HCT116 (cell line): ENCODE measurements at places on chromosomes 1 and 21. TPM values are rescaled to one million over a fixed set of nuclear protein-coding genes. Genes with fewer than 3 reads are reported as not detected.

GRCh38 chr21:37341254-37341960 lies 25.2 kb upstream of the DYRK1A start:
- no peak for DNase-seq

DNA sequence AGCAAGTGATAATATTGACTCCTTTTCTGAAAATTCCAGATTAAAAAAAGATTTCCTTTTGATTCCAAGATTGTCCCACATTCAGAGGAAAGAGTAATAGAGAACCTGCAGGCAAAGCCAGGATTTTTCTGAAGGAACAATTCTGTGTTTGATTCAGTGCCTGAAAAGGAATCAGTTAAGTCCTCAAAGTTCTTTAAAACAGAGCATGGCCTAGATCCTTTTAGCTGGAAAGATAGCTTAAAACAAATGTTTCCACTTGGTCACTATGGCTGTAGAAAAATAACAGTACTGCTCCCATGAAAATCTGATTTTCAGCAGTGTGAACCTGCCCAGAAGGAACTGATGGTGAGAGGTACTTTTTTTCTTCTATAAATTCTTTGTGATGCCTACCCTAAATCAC lies 41.8 kb downstream of the HS2ST1 start:
- DNase-seq = no peak

DNA sequence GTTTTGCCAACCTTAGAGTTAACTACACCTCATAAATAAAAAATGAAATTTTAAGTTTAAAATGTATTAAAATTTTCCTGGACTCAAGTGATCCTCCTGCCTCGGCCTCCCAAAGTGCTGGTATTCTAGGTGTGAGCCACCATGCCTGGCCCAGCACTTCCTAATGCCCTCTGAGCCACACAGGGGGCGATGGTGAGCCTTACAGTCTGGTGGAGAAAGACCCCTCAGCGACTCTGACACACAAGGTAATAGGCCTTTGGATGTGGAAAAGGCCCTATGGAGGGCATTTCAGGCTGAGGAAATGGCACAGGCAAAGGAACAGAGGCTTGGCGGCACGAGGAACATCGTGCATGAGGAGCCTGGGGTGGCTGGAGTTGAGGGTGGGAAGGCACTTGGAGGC lies 6.7 kb downstream of the CITED4 start:
- no peak for DNase-seq

DNA sequence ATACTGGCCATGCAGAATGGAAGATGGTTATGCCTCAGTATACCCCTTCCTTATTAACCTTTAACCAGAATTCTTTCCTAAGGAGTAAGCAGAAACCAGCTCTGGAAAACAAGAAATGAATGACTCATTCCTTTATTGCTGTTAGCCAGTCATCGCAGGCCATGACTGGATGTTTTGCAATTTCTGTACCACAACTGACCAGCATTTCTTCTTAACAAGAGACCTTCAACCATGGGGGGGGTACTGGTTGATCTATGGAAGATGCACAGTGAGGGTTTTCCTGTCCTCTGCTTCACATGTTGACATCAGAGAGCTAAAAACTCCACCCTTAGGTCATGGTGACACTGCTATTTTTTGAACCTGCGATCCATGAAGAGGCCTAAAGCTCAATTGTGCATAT lies 28.0 kb upstream of the RNF2 start:
- peak; percentile 64 for DNase-seq

DNA sequence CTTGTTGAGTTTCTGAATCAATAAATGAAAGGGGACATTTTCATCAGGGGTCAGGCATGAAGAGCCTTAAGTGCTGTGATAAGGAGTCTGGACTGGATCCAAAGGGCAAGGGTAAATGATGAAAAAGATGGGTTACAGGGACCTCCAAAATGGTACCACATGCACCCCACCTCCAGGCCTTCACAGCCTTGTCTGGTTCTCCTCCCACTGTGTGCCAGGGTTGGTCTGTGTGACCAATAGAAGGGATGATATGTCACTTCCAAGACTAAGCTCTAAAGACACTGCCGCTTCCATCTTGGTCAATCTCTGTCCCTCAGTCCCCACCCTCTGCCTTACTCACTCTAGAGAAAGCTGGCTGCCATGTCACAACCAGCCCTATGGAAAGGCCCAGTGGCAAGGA lies 140.6 kb downstream of the ZNF281 start:
- DNase-seq = no peak

DNA sequence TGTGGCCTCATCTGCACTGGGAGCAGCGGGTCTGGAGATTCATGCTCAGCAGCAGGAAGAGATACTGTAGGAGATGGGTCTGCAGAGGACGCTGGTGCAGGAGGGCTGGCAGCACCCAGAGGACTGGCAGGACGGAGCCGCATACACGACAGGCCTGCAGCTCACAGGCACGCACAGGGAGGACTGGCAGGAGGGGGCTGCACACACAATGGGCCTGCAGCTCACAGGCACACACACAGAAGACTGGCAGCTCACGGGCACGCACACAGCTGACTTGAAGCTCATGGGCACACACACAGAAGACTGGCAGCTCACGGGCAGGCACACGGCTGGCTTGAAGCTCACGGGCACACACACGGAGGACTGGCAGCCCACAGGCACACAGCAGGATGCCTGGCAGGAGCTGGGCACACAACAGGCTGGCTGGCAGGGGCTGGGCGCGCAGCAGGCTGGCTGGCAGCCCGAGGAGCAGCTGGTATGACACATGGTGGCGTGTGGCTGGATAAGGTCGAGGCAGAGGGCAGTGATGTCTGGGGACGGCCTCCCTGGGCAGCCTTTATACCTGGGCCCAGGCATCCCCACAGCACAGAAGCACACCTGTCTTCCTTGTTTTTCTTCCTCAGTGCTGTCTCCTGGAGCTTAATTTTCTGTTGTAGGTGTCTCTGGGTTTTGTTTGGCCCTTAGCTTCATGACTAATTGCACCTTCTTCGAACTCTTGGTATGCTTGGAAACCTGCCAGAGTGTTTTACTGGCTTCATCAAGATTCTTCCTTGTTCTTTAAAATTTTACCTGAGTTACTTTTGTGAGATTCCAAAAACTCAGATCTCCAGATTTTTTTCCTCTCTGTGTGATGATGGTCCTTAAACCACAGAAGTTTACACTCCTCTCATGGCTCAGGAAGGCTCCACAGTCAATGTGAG lies at the start of gene KRTAP12-2:
Gene KRTAP12-2 (minus strand): TSS at position 527 of the 920 bp plus-strand sequence. CDS start 41 bp downstream, at position 486.
- DNase-seq = no peak

DNA sequence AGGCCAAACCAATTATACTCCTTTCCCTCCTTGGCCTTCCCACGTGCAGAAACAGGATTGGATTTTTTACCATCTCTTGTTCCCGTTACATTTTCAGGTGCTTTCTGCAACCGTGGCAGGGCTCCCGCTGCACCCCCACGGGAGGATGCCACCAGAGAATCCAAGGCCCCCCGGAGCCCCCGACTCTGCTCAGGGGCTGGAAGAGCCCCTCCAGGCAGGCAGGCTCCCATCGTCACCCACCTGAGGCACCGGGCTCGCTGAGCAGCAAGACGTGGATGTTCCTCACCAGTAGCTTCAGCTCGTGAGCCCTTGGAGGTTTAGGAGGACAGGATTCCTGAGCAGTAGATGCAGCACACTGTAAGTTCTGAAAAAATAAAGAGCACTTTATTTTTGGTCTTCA lies 35.2 kb upstream of the PRDM15 start:
- DNase-seq = no peak

DNA sequence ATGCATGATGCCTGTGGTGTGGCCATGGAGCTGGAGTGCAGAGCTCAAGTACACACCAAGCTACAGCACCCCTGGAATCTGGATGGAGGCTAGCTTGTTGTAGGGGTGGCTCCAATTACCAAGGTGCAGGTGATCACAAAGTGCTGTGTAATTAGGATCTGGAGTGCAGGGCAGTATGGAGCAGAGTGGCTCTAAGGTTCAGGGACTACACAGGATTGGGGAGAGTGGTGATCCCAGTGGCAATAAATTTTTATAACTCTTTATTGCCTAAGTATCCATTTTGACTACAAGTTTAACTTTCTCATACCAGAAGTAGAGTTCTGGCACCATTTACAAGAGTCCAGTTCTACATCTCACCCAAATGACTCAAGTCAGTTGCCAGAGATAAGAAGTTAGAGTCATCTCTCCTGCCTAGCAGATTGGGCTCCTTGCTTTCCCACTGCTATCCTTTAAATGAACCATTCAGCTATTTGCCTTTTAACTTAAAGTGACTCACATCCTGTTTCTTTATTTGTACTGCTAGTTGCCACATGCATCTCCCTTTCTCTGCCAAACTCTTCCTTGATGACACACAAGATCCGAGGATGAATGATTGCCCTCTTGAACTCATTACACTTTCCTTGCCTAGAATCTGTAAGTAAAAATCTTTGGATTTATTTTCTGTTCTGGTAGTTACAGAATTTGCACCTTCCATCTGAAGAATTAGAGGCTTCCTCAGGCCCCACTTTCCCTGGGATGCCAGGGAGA lies 427.2 kb downstream of the KCNT2 start:
- peak; percentile 72 for DNase-seq

DNA sequence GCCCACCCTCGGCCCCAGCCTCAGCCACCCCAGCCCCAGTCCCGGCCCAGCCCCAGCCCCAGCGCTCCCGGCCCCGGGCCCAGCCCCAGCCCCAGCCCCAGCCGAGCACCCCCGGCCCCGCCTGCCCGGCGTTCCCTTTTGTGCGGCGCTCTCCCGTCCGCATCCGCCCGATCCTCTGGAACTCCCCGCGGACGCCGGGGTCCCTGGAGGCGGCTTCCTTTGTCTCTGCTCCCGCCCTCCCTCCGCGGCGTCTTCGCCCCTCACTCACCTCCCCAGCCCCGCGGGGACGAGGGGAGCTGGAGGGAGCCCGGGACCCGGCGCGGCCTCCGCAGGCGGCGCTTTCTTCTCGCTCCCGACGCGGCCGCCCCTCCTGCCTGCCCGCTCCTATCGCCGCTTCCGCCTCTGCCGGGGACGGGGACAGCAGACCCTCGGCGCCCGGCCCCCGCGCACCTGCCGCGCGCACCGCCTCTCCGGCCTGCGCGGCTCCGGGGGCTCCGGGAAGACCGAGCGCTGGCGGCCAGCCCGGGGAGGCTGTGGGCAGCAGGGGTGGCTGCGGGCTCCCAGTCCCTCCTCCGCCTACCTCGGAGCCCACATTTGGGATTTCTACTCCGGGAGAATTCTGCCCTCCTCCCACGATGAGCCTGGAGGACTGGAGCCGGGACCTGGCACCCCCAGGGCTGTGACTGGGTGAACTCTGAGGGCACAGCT lies 14.0 kb downstream of the AGRN start:
- DNase-seq = no peak

GRCh38 chr1:41718497-41718896 lies 200.2 kb downstream of the HIVEP3 start:
- DNase-seq = no peak

DNA sequence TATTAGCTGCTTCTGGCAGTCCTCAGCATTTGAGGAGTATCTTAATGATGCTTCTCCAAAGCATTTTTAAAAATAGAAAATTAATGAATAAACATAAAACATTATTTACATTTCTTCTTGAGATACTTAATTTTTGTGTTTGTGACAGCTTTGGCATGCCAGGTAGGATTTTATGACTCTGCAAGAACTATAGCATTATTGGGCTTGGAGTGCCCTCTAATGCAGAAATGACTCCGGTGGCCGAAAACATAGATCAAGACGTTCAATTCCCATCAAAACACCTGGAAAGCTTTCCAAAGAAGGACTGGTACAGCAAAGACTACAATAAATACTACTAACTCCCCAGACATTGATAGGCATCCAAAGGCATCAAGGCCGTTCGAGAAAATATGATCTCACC lies 366.4 kb upstream of the CXADR start:
- DNase-seq = no peak

DNA sequence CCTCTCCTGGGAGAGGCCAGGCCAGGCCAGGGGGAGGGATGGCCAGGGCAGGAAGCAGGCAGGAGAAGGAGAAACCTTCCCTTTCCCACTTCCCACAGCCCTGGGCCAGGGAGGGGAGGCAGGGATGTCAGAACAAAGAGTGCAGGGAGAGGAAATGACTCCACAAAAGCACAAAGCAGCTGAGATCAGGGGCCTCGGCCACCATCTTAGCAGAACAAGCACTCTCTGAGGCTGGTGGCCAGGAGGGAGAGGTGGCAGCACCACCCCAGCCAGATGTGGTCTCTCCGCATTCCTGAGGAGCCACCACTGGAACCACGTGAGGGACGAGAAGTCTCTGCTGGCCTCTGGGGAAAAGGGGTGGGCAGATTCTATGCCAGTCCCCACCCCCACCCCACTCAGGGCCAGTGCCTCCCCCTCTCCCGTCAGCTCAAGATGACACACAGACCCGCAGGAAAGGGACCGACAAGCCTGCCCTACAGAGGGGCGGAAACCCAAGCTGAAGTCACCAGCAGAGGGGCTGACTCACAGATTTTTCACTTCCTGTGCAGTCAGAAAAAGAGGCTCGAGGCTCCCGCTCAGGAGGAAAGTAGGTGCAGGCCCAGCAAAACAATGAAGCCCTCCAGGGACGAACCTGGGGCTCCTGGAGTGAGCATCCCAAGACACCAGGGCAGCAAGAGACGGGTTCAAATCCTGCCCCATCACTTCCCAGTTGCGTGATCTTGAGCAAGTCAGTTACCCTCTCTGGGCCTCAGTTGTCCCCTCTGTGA lies 24.1 kb upstream of the ALDH4A1 start:
- peak; percentile 93 for DNase-seq

GRCh38 chr1:215797859-215798258 lies 230.8 kb downstream of the KCTD3 start:
- DNase-seq = no peak

GRCh38 chr1:187878883-187879282 lies 1050.1 kb downstream of the PLA2G4A start:
- no peak for DNase-seq

DNA sequence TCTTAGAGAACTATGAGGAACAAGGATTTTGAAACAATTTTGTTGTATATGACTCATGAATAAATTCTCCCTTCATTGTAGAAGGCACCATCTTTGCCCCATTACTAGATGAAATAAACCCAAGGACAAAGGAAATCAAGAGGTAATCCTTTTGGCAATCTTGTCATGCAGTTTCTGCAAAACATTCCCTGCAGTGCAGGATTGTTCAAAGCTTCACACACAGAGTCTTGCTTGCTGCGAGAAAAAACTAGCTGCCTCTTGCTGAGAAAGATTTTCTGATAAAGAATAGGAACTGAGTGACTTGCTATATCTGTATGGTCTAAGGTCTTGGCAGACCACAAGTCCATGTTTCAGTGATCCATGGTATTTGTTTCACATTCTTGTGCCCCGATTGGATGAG lies 657.4 kb upstream of the ADGRL4 start:
- DNase-seq = no peak

Gene URB2
- total RNA-seq = 20.4 TPM

Gene LCE3E
- total RNA-seq = not detected

Gene PI4KB
- total RNA-seq = 45.1 TPM

Gene CYP4Z1
- total RNA-seq = not detected

Gene SLC37A1
- 15.0 TPM for total RNA-seq

Gene AK5
- total RNA-seq = 0.22 TPM

Gene CELA3A
- total RNA-seq = 9.0 TPM
